ENCODE measurements at places on chromosomes 7 and 10.

DNA sequence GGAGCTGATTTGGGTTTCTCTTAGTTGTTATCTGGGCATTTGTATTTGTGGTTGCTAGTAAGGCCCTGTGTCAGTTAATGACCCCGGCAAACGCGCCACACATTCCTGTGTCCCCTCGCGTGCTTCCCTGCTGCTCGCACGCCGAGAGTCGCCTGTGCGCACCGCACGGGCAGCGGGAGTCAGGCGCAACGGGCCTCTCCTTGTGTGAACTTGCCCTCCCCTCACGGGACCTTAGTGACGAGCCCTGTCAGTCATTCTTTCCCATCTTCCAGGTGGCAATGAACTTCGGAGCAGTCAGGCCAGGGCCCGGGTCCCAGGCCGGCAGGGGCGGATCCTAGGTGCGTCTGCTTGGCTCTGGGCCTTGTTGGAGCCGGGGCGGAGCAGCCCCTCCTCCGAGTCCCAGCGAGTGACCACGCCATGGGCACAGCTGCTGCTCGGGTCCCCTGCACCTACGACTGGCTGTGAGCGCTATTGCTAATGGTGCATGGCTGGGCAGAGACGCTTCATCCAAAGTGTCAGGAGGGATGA is 12.4 kb upstream of the PRKAR1B start:
- DNase-seq: no peak

DNA sequence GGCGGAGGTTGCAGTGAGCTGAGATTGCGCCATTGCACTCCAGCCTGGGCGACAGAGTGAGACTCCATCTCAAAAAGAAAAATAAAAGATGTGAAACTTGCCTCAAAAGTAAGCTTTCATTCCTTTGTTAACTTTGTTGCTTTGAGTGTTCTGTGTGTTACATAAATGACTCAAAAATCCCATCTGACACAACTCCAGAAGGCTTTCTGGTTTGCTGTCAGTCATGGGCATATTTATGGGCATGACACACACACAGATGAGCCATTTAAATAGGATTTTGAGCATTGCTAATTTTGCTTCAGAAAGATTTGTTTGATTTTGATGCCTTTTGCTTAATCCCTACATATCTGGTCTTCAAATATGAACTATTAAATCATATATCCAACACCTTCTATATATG is 82.6 kb downstream of the CACNB2 start:
- no peak for DNase-seq

- no peak for DNase-seq
Observed at GRCh38 chr10:11454958-11455566, 156.4 kb downstream of the USP6NL start.

GRCh38 chr7:7768977-7769709 is 50.7 kb upstream of the RPA3 start:
- no peak for DNase-seq

DNA sequence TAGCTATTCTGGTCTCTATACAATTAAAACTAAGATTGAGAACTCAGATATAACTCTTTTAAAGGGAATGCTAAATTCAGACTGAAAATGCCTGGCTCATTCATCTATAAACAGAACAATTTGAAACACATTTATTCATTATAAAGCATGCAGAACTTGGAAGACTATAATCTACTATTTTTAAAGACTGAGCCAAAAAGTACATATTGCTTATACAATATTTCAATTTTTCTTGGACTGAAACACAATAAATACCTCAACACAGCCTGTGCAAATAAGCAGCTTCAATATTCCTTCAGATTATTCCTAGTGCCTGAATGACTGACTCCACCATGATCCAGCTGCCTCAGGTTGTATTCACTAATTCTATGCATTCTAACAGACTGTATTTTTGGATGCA is 15.5 kb upstream of the PHYH start:
- no peak for DNase-seq

GRCh38 chr7:129778770-129779601 is 167.5 kb downstream of the NRF1 start:
- DNase-seq: no peak

- DNase-seq: no peak
Observed at GRCh38 chr10:99470327-99470726, 39.9 kb upstream of the GOT1 start.

GRCh38 chr10:3265088-3265487 is 92.5 kb upstream of the PITRM1 start:
- DNase-seq: no peak

GRCh38 chr10:70478191-70479164 is at the start of gene PALD1:
TSS of gene PALD1 (plus strand) at chr10:70478767. CDS start at chr10:70525952, 47,185 bp downstream.
- DNase-seq: peak; percentile 32
